ENCODE measurements at places on chromosomes 3 and 15.
A peak's percentile ranks its signal among the peaks of the same experiment; 100 is the strongest.

DNA sequence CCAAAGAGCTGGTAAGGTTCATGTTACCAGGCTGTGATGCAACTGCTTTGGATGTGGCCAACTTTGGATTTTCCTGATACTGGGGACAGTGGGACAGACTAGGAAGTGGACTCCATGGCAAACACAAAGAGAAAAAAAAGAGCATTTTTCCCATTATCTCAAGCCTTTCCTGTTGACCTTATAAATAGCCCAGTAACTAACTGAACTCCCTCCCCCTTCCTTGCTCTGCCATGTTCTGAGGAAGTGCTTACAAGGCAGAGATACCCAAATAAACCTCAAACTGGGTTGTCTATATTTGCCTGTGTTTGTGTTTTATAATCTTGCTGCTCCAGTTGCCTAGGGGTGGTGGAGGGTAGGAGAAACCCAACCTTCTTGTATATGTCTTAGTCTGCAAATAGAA, 27.3 kb upstream of the SLC9A9 start:
- no peak for DNase-seq

- no peak for DNase-seq
Observed at GRCh38 chr3:24578951-24579421, 84.3 kb upstream of the THRB start.

- no peak for DNase-seq
Observed at GRCh38 chr3:34053626-34054025, 255.2 kb downstream of the PDCD6IP start.

DNA sequence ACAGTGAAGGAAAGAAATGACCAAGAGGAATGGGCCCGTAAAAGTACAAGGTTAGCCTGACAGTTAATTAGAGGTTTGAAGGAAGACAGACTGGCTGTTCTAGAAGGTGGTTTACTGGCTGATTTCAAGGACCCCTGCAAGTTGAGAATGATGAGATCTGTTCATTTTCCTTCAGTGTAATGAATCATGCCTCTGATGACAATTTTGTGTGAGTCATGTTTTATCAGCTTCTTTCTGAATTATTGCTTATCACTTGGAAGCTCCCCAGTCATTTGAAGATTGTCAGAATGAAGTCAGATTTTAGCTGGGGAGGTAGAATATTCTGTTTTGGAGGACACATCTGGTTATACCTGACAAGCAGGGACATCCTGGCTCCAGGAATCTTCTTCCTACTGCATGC, 50.6 kb downstream of the DRD3 start:
- DNase-seq: no peak

DNA sequence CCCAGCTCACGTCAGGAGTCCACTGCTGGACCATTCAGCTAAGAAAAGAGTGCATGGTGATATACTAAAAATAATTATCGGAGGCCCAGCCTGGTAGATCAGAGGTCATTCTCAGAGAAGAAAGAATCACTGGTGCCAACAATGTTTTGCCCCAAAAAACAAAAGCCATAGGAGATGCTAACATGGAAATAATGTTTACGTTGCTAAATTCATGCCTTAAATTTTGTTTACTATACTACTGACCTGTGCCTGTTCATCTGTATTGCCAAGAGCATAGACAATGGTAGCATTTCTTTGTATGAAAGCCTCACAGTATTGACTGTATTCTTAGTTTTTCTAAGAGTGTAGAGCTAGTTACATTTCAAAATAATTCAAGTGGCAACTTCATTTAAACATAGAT, 138.1 kb upstream of the GPR149 start:
- no peak for DNase-seq

- DNase-seq: no peak
Observed at GRCh38 chr15:85167568-85167967, 185.9 kb downstream of the PDE8A start.

DNA sequence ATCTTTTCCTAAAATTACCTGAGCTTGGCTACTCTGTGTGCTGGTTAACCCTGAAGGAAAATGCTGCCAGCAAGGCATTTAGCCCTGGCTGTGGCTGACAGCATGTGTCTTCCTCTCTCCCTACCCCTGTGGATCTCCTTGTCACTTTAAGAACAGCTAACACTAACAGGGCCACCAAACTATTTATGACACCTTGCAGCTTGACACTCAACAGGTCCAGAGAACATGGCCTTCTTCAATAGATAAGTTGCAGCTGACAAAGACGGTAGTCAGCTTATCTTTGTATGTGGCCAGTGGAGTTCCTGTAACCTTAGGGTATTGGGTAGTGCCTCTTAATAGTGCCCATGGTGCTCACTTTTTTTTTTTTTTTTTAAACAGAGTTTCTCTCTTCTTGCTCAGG, 32.0 kb upstream of the COPB2 start:
- DNase-seq: no peak

- no peak for DNase-seq
Observed at GRCh38 chr15:91780387-91780786, 73.1 kb upstream of the SLCO3A1 start.

DNA sequence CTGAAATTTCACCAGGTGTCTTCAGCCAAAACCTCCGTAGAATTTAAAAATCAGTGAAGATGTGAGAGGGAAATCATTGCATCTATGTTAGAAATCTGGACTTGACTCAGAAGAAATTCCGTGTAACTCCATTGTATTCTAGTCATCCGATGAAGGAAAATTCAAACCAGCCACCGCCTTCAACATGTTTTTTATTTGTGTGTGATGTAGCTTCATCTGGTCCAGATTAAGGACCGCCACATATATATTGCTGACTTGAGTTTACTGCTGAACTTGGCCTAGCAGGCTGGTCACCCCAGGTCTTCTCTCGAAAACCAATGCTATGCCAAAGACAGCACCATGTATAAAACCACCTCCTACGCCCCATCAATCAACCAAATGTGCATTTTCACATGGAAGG, 120.9 kb downstream of the FOXP1 start:
- no peak for DNase-seq

- DNase-seq: no peak
Observed at GRCh38 chr15:62941699-62942098, 100.8 kb upstream of the TPM1 start.

DNA sequence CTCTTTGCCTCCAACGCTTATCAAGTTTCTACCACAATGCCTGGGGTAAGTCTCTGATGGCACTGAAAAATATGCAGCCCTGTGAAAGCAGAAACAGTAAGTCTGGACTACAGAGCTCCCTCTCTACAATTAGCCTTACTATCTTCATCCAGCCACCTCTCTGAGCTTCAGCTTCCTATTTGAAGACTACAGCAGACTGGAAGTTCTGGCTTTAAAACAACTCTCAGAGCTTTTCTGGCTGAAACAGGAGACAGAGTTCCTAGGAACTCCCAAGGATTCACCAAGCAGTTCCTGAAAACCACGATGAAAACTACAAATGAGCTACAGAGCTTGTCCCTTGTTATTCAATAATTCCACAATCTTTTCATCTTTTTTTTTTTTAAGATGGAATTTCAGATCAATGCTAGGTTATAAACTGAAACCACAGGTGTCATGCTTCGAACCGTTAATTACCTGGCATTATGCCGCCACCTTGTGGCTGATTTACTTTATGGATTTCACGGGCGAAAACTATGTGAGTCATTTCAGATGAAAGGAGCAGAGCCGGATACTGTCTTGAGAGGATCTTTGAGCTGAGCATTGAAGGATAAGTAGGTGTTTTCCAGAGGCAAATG, 3.9 kb downstream of the CRYGS start:
- peak; percentile 69 for DNase-seq
